ENCODE measurements at places on chromosomes 4 and X. TPM values are rescaled to one million over a fixed set of nuclear protein-coding genes. Genes with fewer than 3 reads are reported as not detected.

Gene PNMA3
- total RNA-seq: 0.33 TPM

Gene ESX1
- total RNA-seq: not detected

Gene CTAG1A
- total RNA-seq: not detected

Gene NUDT10
- 1.6 TPM for total RNA-seq

Gene ZCCHC18
- 0.59 TPM for total RNA-seq

Gene CLDN22
- total RNA-seq: not detected

Gene MAGEB6
- not detected for total RNA-seq

Gene WDR17
- total RNA-seq: 2.2 TPM

Gene SH3RF1
- total RNA-seq: 20.2 TPM

DNA sequence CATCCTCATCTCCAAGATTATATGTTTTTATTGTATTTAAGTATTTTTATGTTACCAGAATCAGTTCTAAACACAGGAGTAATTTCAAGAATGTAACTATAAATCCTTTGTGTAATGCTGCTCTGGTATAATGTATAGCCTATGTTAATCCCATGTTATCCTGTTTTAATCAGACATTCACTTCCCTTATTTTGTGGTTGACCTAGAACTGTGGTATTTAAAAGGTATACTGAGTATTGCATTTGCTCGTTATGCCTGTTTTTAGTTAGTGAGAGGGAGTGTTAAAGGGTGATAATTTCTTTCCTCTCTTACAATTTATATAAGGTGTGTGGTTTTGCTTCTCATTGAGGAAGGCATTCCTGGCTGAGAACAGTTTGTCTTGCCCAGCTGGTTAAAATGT is 26.2 kb downstream of the MTM1 start:
- H3K27me3 ChIP-seq: no peaks in the 10 kb centered on the region
- no peak overlapping the region for H3K27ac ChIP-seq
- DNase-seq: no peak
- H3K36me3 ChIP-seq: no peaks in the 10 kb centered on the region
- no peak overlapping the region for H3K4me3 ChIP-seq
- H3K4me1 ChIP-seq: no peaks in the 10 kb centered on the region

DNA sequence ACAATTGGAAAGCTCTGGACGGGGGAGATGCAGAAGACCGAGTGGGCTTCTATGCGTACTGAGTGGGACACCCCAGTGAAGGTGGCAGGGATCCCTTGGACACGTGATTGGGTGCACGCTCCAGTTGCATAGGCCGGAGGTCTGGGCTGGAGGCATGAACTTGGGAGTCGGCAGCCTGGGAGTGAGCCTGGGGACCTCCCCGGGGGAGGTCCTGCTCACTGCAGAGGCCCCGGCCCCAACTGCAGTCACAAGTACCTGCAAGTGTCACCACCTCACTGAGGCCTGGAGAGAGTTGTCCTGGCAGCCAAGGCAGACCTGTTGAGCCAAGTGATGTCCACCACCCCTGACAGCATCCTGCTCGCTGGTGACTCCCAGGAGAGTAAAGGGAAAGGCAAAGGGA is 49.3 kb upstream of the HMX1 start:
- peak; percentile 7 for DNase-seq
- H3K36me3 ChIP-seq: no peaks in the 10 kb centered on the region
- no peaks in the 10 kb centered on the region for H3K4me1 ChIP-seq
- H3K4me3 ChIP-seq: no peak overlapping the region

- peaks cover 18% of the 10 kb centered on the region for H3K36me3 ChIP-seq
- H3K27me3 ChIP-seq: no peaks in the 10 kb centered on the region
- H3K27ac ChIP-seq: no peak overlapping the region
- H3K4me3 ChIP-seq: no peak overlapping the region
Measured at GRCh38 chr4:140672416-140672815, 83.8 kb downstream of the TBC1D9 start.

DNA sequence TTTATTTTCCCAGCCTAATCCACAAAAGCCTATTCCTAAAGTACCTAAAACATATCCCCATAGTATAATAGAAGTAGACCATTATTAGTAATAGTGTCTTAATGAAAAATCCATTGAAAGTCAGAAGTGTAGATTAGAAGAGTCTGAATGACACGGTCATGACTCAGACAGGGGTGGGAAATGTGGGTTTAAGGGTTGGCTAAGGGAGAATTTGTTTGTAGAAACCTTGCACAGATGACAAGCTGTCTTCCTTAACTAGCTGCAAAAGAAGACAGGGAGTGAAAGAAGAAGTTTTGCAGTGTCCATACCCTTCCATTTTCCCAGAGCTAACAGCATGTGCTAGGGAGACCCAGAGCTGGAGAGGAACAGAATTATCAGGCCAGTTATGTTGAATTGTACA is 242.7 kb upstream of the ETNPPL start:
- H3K36me3 ChIP-seq: no peaks in the 10 kb centered on the region
- H3K4me3 ChIP-seq: no peak overlapping the region
- no peaks in the 10 kb centered on the region for H3K27me3 ChIP-seq
- no peak for DNase-seq

DNA sequence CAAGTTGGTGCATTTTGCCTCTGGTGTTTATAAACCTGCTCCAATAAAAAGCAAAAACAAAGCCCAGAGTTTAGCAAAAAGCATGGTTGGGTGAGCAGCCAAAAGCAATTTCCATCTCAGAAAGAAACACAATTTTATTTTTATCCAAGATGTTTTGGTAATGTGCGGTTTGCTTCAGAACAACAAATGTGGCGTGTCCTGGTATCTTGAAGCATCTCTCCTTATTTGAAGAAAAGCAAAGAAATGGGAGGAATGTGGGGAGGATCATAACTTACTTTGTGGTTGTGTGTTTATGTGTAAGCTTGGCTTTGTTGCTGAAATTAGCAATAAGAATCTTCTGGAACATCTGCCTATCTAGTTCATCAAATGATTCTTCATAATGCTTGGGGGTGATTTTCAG is 88.3 kb upstream of the DDX3X start:
- no peak overlapping the region for H3K4me3 ChIP-seq
- no peaks in the 10 kb centered on the region for H3K27me3 ChIP-seq
- H3K4me1 ChIP-seq: no peaks in the 10 kb centered on the region
- H3K36me3 ChIP-seq: no peaks in the 10 kb centered on the region
- DNase-seq: no peak

DNA sequence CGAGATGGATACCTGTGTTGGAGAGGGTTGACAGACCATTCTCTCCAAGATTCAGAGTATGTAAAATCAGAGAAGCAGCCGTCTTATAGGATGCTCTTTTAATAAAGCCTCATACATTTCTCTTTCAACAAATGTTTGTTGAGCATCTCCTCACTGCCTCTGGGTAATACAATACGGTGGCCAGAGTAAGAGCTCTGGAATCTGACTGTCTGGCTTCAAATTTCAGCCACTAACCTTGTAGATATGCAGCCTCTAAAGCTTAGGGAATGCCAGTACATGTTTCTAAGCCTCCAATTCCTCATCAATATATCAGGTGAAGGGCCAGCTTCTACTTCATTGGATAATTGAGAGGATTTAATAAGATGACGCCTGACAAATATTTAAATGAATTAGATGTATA is 61.3 kb downstream of the CLNK start:
- H3K27me3 ChIP-seq: no peaks in the 10 kb centered on the region
- no peaks in the 10 kb centered on the region for H3K4me1 ChIP-seq
- H3K36me3 ChIP-seq: no peaks in the 10 kb centered on the region
- no peak overlapping the region for H3K4me3 ChIP-seq
- no peak for DNase-seq

- no peaks in the 10 kb centered on the region for H3K36me3 ChIP-seq
- peaks cover 5% of the 10 kb centered on the region for H3K27me3 ChIP-seq
- DNase-seq: no peak
- H3K4me1 ChIP-seq: no peaks in the 10 kb centered on the region
- no peak overlapping the region for H3K4me3 ChIP-seq
Measured at GRCh38 chr4:163180090-163180489, 13.4 kb upstream of the NAF1 start.

- H3K4me3 ChIP-seq: no peak overlapping the region
- no peaks in the 10 kb centered on the region for H3K27me3 ChIP-seq
- DNase-seq: peak; percentile 16
- no peaks in the 10 kb centered on the region for H3K4me1 ChIP-seq
- no peak overlapping the region for H3K27ac ChIP-seq
- H3K36me3 ChIP-seq: no peaks in the 10 kb centered on the region
Measured at GRCh38 chrX:1466971-1467561, 14.4 kb upstream of the ASMTL start.

- DNase-seq: no peak
- no peak overlapping the region for H3K4me3 ChIP-seq
- H3K27ac ChIP-seq: no peak overlapping the region
- no peaks in the 10 kb centered on the region for H3K27me3 ChIP-seq
- no peaks in the 10 kb centered on the region for H3K4me1 ChIP-seq
Measured at GRCh38 chr4:80216100-80216761, 18.9 kb downstream of the PRDM8 start.

GRCh38 chrX:15204130-15204751 is 65.6 kb downstream of the ASB9 start:
- no peaks in the 10 kb centered on the region for H3K4me1 ChIP-seq
- no peak overlapping the region for H3K4me3 ChIP-seq
- H3K27me3 ChIP-seq: no peaks in the 10 kb centered on the region
- DNase-seq: no peak
- no peaks in the 10 kb centered on the region for H3K36me3 ChIP-seq

DNA sequence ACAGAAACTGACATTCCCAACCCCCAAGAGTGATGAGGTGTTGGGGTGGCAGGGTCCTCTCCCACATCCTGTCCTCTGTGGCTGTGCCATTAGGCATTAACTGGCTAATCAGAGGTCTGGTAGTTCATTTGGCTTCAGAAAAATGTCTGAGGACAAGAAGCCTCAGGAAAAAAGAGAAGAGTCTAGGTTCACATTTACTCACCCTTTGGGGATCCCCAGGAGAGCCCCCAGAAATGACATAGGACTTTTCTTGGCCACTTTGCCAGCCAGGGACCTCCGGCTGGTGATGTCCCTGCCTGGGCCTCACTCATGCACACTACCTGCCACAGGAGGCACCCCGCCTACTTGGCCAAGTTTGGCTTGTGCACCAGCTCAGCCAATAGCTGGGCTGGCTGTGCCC is 173.0 kb downstream of the RBM46 start:
- no peak overlapping the region for H3K27ac ChIP-seq
- no peak overlapping the region for H3K4me3 ChIP-seq
- DNase-seq: no peak
- no peaks in the 10 kb centered on the region for H3K27me3 ChIP-seq

DNA sequence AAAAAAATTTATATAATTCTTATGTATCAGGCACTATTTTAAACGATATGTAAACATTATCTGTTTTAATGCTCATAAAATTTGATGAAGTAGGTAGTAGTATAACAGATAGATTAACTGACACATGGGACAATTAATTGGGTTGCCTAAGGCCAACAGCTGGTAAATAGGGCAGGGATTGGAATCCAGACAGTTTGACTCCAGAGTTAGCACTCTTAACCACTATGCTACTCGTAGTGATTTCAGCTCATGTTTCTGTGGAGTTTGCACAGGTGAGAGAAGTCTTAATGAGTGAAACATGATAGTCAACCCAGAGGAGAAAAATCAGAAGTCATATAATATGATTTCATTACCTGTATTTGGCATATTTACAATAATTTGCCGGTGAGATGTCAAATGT is 126.0 kb upstream of the WDFY3 start:
- H3K27me3 ChIP-seq: no peaks in the 10 kb centered on the region
- H3K27ac ChIP-seq: no peak overlapping the region
- no peaks in the 10 kb centered on the region for H3K36me3 ChIP-seq
- no peaks in the 10 kb centered on the region for H3K4me1 ChIP-seq

DNA sequence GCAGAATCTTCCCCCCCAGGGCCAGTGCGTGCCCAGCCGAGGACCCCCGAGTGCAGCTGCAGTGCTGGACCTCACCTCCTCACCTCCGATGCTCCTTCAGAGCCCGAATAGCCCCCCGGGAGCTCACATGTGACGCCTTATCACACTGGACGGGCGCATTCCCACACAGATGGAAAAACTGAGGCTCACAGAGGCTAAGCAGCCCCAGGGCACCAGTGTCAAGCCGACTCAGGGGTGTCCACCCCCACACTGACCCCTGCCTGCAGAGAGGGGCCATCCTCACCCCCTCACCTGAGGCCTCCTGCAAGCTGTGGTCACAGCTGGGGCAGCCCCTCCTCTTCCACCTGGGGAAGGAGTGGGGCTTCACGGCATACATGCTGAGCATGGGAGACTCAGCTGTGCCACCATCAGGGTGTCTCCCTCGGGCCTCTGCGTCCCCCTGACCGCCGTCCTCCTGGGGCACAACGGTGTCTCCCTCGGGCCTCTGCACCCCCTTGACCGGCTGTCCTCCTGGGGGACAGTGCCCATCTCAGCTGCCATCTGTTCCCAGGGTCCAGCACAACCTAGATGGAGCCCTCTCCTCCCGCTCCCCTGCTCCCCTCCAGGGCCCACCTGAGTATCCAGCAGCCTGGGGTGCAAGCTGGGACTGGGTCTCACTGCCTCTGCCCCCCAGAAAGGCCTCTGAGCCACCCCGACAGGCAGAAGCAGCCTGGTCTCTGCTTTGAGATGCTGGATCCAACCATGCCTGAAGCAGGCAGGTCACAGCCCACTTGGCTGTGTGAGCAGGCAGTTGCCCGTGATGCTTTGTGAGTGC is 85.3 kb upstream of the NKX1-1 start:
- peaks cover 90% of the 10 kb centered on the region for H3K27me3 ChIP-seq
- DNase-seq: no peak
- H3K4me1 ChIP-seq: no peaks in the 10 kb centered on the region
- no peaks in the 10 kb centered on the region for H3K36me3 ChIP-seq
- no peak overlapping the region for H3K4me3 ChIP-seq

DNA sequence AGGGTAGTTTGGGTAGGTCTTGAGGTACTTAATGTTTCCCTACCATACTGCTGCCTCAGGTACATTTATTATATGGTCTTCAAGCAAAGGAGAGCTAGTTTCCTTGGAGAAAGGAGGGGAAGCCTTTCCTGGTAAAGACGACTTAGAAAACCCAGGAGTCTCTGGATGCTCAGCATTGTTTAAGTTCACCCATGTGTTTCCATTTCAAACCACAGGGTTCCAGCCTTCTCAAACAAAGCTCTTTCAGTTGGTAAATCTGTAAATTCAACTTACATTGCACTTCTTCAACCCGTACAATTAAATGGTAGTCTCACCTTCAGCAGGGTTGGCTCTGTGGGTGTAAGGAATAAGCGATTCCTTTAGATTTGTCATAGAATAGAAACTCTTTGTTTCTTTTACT is 111.9 kb upstream of the UNC5C start:
- DNase-seq: no peak
- no peaks in the 10 kb centered on the region for H3K36me3 ChIP-seq
- H3K27ac ChIP-seq: no peak overlapping the region
- no peaks in the 10 kb centered on the region for H3K4me1 ChIP-seq

DNA sequence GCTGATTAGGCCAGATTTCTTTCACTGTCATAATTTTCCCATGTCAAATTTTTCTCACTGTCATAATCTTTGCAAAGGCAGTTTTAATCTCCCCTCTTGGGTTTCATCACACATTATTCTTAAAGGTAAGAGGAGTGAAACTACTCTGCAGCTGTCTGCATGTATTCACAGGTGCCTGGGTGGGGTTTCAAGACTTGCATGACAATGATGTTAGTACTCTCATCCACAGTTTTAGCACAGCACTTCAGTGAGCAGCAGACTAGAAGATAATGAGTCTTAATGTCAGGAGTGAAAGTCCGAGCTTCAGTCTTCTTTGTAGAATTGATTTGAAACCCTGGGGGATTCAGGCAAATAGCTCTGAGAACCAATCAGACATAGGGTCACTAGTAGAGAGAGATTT is 182.5 kb upstream of the GALNT7 start:
- H3K27me3 ChIP-seq: no peaks in the 10 kb centered on the region
- no peaks in the 10 kb centered on the region for H3K36me3 ChIP-seq
- H3K27ac ChIP-seq: no peak overlapping the region
- no peaks in the 10 kb centered on the region for H3K4me1 ChIP-seq
- no peak overlapping the region for H3K4me3 ChIP-seq

- H3K27ac ChIP-seq: no peak overlapping the region
- H3K4me1 ChIP-seq: no peaks in the 10 kb centered on the region
- peaks cover 20% of the 10 kb centered on the region for H3K27me3 ChIP-seq
- DNase-seq: no peak
- no peak overlapping the region for H3K4me3 ChIP-seq
- H3K36me3 ChIP-seq: no peaks in the 10 kb centered on the region
Measured at GRCh38 chrX:95662200-95662599, 1022.4 kb upstream of the DIAPH2 start.
